ENCODE measurements at places on chromosomes 4 and X.
A peak's percentile ranks its signal among the peaks of the same experiment; 100 is the strongest.

DNA sequence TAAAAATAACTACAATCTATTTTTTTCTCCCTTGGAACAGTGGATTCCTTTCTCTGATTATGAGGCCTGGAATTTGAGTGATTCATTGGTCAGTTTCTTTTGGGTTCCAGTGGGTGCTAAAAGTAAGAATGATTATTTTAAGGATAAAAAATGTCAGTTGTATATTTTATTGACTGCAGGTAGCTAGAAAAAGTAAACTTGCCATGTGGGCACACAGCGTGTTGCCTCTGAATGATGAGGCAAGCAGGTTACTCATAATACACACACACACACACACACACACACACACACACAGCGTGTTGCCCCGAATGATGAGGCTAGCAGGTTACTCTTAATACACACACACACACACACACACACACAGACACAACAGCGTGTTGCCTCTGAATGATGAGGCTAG, 13.8 kb downstream of the GALNT7 start:
- no peak for DNase-seq

GRCh38 chr4:1243451-1244080, 5.4 kb downstream of the CTBP1 start:
- no peak for DNase-seq

- DNase-seq, result no peak
These were observed 2349.0 kb upstream of the TENM3 start for GRCh38 chr4:179894066-179894778.

DNA sequence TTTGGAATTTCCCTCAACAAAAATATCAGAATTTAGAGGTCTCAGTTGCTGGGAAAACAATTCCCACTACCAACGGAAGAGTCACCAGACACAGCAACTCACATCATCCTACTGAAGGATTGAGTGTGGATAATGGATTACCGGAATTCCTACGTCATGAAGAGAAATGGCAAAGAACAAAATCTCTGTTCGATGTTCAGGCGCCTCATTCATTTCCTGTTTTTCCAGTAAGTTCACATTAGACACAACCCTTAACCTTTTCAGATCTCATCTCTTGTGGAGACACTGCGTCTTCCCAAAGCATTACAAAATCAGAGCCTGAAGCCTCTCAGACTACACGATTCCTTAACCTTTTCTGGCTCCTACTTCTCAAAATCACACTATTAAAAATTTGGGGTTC, 58.5 kb upstream of the CPEB2 start:
- no peak for DNase-seq

DNA sequence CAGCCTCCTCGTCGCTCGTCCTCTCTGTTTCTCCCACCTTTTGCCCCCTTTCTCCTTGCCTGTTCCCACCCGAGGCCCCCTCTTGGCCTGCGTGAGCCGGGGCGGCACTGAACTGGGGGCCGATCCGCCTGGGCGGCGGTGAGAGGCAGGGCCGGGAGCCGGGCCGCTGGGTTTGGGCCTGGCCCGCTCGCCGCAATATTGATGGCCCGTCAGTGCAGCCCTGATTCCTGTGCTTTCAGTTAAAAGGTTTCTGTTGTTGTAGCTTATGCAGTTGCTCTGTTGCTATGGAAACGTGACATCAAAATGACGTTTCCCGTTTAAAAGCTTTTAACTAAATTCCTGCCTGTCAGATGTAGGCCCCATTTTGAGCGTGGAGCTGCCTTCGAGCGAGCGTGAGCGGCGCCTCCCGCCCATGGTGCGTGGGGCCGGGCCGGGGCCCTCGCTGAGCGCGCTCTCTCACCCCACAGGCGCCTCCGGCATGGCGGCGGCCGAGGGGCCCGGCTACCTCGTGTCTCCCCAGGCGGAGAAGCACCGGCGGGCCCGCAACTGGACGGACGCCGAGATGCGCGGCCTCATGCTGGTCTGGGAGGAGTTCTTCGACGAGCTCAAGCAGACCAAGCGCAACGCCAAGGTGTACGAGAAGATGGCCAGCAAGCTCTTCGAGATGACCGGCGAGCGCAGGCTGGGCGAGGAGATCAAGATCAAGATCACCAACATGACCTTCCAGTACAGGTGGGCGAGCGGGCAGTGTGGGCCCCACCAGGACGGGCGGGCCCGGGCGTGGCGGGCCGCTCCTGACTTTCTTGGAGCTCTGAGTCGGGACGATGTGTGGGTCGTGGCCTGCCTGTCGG, at the start of gene MSANTD1:
MSANTD1 (plus strand) TSS at position 349 of the 851 bp plus-strand sequence; CDS start at position 413, 64 bp downstream.
- DNase-seq, result no peak

DNA sequence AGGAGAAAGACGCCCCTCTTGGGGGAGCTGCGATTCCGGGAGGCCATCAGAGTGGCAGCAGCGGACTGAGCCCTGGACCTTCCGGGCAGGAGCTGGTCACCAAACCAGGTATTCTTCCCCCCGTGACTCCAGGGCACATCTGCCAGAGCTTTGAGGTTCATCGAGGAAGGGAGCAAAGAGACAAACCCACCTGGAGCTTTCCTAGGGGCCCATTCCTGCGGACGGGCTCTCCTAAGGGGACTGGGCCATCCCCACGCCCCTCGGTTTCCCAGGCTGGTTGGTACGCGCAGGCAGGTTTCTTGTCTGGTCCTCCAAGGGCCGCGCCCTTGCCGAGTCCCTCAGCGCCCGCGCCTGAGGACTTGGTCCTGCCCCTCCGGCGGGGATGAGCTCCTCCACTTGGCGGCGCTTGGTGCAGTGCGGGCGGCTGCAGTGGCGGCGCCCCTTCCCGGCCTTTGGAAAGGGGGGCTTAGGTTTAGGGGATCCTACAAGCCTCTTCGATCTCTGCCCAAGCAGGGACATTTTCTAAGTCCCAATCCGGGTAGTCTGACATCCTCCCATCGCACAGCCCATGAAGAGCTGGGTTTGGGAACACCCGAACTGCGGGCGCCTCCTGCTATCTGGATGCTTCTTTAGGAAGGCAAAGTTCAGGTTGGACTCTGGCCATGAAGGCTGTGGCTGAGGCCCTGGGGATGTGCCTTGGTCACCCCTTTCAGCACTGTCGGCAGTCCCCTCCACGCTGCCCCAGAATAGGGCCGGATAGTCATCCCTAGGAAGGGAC, 538 bp downstream of the STBD1 start:
- DNase-seq, result no peak

GRCh38 chr4:113682730-113683537, 78.6 kb downstream of the CAMK2D start:
- peak; percentile 68 for DNase-seq

- no peak for DNase-seq
These were observed 7.2 kb downstream of the SLC25A6 start for GRCh38 chrX:1384658-1385252.

GRCh38 chr4:26819478-26820095, 41.1 kb upstream of the STIM2 start:
- DNase-seq, result no peak

- DNase-seq, result no peak
These were observed 26.4 kb downstream of the GPM6B start for GRCh38 chrX:13790206-13791131.

DNA sequence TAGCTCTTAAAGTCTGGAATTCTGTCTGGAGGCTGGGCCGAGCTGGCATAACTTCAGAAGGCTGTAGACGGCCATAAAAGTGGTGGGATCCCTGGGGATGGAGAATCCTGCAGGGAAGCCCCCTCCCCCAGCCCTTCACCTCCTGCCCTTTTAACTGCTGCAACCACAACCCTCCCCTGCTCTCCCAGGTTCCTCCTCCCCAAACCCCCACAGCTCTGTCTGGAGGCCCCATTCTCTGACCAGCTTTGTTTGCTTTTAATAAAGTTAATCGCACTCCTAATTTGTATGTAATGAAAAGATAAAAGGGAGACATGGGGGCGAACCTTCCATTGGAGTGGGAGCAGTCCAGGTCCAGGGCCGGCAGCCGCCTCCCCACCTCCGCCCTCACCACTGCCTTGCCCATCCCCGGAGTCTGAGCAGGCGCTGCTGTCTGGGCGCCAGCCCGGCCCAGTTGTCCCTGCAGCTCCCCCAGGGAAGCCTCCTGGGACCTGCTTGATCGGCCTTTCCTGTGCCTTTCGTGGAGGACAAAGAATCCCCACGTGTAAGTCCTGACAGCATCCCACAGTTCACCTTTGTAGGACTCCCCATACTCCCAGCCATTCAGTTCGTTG, 84.3 kb downstream of the PJA1 start:
- no peak for DNase-seq

DNA sequence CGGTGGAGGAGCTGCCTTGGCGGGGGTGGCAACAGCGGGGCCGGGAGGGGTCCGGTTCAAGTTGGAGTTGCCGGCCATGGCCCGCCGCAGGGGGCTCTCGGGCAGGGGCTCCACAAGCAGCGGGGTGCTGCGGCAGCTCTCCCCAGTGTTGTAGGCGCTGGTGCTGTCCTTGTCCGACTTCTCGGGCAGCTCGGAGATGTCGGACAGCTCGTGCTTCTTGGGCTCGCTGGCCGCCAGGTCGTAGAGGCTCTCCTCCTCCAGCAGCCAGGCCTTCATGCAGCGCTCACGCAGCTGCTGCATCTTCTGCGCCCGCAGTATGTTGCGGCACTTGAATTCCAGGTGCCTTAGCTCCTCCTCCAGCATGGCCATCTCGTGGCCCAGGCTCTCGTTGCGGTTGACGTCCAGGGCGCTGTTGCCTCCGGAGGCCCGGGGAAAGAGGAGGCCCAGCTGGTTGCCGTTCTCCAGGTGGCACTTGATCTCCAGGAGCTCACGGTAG, 9.7 kb downstream of the SSR4 start:
- no peak for DNase-seq

DNA sequence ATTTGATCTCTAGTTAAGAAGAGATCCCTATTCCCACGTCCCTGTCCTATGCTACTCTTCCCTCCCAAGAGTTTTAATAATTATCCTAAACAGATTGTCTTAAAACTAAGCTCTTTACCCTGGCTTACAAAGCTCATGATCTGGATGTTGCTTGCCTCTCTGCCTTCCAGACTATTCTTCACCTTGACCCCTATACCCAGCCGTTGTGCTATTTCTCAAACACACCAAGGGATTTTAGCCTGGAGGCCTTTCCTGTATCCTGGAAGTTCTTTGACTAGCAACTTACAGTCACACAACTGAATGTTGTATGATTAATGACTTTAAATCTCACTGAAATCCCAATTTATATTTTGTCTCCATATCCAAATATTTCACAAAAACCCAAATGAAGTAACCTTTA, 314.9 kb downstream of the ADGRL3 start:
- no peak for DNase-seq

GRCh38 chrX:100931218-100931924, 2.7 kb upstream of the XKRX start:
- DNase-seq, result peak; percentile 11

- DNase-seq, result no peak
These were observed 157.5 kb downstream of the NKX6-1 start for GRCh38 chr4:84341559-84341958.

DNA sequence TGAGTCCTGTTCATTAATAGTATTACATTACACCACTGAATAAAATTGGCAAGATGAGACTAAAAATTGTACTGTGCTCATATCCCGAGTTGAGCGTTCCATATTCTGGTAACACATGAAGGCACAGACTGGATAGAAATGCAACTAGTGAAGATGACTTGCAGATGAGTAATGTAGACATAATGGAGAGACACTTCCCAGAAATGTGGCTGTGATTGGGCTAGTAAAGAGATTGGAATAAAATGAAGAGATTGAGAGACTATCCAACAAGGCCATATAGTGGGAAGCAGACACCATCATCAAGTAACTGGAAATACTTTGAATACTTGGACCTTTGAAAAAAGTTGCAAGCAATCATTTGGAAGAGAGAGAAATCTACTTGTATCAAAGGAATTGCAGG, 77.3 kb downstream of the DCAF8L1 start:
- DNase-seq, result no peak

DNA sequence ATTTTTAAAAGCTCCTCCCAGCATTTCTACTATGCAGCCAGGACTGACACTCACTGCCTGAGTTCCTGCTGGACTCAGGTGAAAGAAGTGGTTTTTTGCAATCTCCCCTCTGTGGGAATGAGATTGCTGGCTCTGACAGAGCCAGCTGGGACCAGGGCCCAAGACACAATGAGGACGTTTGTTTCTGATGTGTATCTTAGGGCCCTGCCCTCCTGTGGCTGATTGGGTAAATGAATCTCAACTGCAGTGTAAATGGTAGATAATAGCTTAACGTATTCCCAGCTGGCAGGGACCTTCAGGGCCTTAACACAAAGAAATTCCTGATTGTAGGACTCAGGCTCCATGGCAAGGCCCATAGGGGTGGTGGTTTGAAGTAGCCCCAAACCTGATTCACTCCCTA, 85.8 kb upstream of the PRPS1 start:
- no peak for DNase-seq

- no peak for DNase-seq
These were observed 67.2 kb downstream of the GPAT3 start for GRCh38 chr4:83603129-83603528.

GRCh38 chr4:112523764-112524505, 8.0 kb upstream of the NEUROG2 start:
- DNase-seq, result peak; percentile 80

GRCh38 chrX:131942034-131942433, 81.1 kb upstream of the STK26 start:
- DNase-seq, result no peak

DNA sequence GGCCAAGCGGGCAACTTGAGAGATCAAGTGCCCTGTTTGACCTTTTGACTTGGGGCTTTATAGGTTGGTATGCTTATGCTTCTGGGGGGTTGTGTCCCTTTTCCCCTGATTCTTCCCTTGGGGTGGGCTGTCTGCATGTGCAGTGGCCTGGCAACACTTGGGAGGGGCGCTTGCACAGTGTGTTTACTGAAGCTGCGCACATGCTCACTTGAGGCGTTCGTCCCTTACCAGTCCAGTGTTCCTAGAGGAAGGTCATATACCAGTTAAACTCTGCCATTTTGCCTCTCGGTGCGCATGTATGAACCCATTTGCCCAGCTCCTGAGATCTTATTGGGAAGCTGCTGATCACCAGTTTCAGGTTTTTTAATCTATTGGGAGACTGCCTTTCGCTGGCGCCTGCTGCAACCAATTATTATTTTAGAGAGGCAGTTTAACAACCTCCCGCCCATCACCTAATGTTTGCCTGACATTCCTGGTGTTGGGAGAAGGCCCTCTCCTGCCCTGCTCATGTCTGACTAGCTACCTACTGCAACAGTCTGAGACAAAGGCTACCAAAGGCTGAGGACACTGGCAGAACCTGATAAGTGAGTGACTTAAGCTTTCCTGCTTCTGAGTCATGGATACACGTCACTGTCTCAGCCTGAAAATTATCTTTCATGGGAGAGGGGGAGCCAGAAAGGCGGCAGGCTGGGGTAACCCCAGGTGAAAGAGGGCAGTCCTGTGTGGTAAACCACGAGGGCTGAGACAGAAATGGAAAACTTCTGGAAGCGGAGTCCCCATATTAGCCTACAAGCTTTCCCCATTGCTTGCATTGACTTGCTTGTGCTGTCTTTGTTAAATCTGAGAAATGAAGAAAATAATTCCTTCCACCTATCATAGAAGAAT, 97.6 kb downstream of the CPE start:
- no peak for DNase-seq

DNA sequence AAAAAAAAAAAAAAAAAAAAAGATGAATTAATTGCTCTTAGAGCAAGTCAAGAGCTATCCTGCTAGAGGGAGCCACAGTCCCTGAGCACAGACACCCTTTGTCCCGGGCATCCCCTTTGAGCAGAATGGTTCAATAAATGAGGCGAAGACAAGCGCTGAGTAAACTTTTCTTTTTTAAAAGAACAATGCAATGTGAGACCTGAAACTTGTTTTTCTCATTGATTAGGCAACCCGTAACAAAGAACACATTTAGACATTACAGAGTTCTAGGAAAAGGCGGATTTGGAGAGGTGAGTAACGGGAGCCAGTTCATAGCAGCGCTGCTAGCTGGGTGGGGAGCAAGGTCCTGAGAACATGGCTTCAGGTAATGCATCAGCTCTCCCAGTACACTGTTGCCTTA, 46.1 kb downstream of the GRK4 start:
- DNase-seq, result no peak
